ENCODE measurements at places on chromosomes 6 and 20.

DNA sequence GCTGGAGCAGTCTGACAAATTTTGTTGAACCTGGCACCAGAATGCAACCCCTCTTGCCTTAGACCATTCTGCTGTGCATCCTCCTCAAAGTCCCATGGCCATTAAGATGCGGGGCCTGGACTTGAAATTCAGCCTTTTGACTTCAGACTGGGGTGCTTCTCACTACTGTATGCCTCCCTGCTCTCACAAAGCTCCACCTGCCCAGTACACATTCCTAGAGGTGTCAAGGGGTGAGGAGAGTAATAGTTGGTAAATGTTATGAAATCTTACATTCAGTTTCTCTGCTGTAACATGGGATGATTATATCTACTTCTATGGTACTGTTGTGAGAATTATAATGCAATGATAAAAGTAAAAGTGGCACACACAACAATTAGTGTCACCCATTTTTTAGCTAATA, 70.8 kb downstream of the TULP4 start:
- no peak for DNase-seq

DNA sequence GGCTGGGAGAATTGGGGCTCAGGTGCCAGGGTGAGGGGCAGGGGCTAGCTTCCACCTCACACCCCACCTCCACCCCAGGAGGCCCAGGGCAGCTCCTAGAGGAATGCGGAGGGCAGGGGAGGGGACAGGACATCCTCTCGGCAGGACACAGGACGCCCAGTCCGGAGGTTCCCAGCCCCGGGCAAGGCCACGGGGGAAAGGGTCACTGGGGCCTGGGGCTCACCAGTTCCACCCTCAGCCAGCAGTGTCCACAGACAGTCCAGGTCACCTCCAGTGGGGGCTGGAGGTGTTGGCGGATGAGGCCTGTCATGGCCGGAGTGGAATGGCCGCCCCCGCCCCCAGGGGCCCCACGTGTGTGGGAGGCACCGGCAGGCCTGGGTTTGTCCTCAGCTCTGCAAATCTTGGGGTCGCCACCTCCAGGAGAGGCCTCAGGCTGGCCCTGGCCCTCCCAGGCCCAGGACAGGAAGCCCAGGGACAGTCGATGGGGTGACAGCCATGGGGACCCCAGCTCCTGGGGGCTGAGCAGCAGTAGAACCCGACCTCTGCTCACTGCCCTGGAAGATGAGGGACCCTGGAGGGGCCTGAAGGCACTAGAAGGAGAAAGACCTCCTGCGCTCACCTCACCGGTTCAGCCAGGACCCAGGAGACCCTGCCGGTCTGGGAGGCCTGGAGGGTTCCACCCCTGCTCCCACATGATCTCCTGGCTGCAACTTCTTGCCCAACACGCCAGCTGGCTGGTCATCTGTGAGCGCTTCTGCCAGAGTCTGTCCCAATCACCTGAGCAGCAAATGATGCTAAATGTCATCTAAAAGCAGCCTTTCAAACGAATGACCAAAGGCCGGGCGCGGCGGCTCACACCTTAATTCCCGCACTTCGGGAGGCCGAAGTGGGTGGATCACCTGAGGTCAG, 13.0 kb upstream of the ABHD16B start:
- DNase-seq: no peak

GRCh38 chr20:2108498-2108897, 6.9 kb downstream of the STK35 start:
- DNase-seq: no peak

DNA sequence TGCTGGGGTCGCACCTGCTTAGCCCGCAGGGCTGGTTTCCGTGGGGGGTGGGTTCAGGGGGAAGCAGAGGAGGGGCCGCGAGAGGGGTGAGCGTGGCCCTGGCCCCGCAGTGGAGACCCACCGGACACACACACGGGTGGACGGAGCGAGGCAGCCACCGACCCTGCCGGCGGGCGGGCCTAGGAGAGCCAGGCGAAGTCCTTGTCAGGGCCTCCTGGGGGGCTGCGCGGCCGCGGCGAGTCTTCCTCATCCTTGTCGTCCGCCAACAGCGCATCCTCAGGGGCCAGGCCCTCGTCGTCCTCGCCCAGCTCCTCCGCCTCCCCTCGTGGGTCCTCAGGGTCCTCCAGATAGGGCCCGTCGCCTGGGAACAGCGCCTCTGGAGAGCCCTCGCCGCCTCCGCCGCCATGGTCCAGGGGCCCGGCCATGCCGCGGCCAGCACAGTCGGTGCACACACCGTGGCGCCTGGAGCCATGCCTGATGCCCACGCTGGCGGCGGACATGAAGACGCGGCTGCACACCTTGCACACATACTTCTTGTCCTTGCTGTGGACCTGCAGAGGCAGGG, 7.3 kb downstream of the SLC2A4RG start:
- DNase-seq: no peak

DNA sequence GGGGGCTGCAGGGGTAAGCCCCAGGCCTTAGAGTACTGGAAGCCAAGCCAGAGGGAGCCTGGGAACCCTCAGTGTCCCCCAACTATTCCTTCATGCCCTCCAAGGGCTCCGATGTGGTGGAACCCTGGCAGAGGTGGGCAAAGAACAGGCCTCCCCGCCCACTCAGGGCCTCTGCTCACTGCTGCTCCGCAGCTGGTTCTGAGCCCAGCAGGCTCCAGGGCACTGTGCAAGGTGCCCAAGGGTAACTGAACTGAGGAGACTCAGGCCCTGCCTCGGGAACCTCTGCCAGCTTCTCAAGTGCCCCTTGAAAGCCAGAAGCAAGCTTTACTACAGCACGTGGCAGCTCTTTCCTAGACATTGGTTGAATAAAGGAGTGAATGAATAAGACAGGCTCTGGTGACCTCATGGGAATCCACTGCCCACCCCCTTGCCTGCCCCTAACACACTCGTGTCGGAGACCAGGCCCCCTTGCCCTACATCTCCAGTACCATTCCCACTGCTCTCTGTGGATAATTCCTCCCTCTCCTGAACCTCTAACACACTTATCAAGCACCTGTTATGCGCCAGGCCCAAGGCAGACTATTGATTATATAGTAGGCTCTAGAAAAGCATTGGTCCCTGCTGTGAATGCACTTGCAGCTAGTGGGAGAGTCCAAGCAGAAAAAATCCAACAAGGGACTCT, 55.0 kb downstream of the TOX2 start:
- DNase-seq: no peak

- no peak for DNase-seq
Observed at GRCh38 chr6:30565772-30566171, 5.5 kb upstream of the ABCF1 start.

DNA sequence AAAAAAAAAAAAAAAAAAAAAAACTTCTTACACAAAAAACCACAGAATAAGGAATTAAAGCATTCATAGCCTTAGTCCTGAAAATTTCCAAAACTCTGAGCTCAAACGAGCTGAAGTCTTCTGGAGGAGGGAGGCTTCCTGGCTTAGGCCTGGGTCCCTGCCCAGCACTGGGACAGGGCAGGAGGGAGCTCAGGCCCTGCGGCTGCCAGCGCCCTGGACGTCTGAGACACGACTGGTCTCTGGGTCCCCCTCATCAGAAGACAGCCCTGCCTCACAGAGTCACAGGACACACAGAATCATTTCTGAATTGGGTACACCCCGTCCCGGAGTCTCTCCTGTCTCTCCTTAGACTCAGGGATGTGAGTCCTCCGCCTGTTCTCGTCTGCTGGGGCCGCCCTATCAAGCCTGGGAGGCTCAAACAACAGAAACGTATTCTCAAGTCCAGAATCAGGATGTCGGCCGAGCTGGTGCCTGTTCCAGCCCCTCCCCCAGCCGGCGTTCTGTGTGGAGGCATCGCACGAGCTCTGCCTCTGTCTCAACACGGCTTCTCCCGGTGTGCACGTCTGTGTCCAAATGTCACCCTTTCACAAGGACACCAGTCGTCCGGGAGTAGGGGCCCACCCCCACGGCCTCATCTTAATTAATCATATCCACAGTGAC, 39.4 kb downstream of the ZBTB46 start:
- DNase-seq: no peak

DNA sequence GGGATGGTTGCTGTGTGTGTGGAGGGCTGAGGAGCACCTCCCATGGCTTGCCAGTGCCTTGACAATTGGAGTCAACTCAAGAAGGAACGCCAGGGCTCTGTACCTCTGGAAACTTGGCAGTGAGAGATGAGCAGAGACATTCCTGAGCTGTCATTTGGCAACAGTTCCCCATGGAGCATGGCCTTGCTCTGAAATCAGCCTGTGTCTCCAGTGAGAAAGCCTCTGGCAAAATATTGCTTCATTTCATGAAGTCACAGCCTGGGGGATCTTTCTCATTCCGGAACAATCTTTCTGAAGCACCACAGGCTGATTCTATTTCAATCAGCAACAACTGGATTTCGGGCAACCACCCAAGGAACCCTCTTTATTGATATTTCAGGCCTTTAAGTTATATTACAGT, 52.2 kb upstream of the FNDC1 start:
- DNase-seq: no peak

GRCh38 chr20:16106191-16106849, 466.9 kb downstream of the KIF16B start:
- DNase-seq: no peak

- DNase-seq: no peak
Observed at GRCh38 chr6:132198896-132199295, 202.4 kb downstream of the MOXD1 start.

DNA sequence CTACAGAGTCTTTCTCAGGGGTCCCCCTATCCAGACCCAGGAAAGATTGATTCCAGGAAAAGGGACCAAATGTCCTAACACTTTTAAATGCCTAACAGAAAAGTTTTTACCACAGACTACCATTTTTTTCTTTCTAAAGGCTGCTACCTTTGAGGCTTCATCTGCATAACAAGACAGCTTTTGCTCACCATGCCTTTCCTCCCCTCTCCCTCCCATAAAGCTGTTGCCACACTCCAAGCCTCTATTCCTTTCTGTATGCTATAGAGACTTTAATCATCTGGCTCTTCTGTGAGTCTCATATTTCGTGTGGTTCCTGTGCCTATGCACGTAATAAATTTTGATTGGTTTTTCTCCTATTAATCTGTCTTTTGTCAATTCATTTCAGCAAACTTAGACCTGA, 26.0 kb upstream of the LIN28B start:
- no peak for DNase-seq

DNA sequence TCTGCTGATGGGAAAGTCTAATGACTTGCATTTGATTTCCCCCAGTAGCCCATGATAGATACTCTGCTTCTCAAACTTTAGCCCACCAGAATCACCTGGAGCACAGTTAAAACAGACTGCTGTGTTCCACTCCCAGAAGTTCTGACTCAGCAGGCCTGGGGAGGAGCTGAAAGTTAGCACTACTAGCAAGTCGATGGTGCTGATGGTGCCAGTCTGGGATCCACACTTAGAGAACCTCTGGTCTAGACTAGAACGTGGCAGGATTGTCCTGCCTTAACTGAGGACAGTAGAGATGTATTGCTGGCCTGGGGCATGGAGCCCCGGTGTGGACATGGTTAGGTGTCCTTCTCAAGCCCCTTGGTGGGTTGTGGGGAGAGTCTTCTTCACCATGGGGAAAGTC, 8.7 kb downstream of the TOX2 start:
- no peak for DNase-seq

DNA sequence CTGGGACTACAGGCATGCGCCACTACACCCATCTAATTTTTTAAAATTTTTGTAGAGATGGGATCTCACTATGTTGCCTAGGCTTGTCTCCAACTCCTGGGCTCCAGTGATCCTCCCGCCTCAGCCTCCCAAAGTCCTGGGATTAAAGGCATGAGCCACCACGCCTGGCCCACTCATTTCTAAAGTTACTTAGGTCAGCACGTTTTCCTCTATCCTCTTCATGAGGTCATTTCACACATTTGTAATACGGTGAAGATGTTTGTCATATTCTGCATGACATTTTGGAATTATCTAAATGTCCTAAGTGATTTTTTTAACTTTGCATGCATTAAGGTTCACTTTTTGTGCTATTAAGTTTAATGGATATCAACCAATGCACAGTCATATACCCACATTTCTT, 11.9 kb upstream of the SOX12 start:
- DNase-seq: no peak

DNA sequence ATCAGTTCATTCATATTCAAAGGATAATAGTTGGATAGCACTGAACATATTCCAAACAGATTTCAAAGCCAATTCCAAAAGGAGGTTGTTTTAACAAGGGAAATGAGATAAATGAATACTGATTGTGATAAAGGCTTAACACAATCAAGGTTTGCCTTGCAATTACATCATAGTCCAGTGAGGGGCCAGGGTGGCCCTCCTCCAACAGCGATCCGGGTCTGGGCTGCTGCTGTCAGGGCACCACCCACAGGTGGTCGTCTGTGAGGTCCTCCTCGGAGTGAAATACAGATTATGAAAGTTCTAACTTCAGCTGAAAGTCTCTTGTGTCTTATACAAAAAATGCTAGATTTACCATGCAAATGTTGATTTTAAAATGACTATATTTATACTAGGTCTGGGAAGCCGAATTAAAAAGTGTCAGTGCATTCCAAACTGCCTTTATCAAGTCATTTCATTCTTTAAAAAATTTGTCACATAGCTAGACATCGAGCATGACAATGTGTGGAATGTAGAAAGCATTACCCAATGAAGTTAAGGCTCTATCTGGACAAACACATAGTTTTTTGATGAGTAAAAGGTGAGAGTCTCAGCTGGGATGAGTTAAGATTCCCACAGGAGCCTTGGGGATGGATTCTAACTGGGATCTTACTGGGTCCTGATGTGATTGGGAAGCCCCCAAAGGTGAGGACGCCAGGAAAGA, 65.9 kb upstream of the SLC22A23 start:
- no peak for DNase-seq

- no peak for DNase-seq
Observed at GRCh38 chr20:15895126-15895525, 678.1 kb downstream of the KIF16B start.

DNA sequence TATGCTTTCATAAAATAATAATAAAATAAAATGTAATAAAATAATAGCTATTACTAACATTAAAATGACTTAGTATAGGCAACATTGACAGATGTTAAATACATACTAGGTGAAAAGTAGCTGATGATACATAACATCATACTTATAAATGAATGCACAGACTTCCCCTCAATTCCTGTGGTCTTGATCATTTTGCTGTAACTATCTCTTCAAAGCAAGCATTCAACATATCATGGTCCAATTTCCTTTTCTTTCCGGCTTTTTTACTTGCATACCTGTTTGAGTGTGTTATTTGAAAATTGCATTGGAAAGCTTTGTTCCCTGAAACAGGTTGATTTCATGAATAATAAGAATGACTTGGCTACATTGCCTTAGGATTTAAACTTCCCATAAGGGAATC, 309.3 kb downstream of the HDGFL1 start:
- no peak for DNase-seq

DNA sequence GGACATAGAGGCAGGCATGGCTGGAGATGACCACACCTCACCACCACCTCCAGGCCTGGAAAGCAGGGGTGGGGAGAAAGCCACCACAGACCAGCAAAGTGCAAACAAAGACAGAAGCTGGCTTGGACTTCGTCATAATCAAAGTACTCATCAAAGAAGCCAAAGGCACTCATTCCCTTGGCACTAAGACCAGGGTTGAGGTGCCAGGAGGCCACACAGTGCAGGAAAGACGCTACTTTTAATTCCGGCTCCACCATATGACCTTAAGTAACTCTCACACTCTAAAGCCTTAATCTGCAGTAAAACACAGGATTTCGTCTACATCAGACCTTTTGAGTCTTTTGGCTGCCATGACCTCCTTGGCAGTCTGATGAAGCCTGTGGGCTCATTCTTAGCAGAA, 123.1 kb downstream of the HIVEP2 start:
- no peak for DNase-seq

GRCh38 chr6:35359744-35360348, 17.5 kb downstream of the PPARD start:
- DNase-seq: no peak
